ENCODE measurements at places on chromosomes 2 and 18.

- no peak for DNase-seq
These were observed 402.8 kb upstream of the UBE2E3 start for GRCh38 chr2:180577567-180577966.

GRCh38 chr18:26462355-26462754 lies 86.0 kb downstream of the KCTD1 start:
- no peak for DNase-seq

- no peak for DNase-seq
These were observed 233.3 kb upstream of the MGAT5 start for GRCh38 chr2:134020608-134021007.

DNA sequence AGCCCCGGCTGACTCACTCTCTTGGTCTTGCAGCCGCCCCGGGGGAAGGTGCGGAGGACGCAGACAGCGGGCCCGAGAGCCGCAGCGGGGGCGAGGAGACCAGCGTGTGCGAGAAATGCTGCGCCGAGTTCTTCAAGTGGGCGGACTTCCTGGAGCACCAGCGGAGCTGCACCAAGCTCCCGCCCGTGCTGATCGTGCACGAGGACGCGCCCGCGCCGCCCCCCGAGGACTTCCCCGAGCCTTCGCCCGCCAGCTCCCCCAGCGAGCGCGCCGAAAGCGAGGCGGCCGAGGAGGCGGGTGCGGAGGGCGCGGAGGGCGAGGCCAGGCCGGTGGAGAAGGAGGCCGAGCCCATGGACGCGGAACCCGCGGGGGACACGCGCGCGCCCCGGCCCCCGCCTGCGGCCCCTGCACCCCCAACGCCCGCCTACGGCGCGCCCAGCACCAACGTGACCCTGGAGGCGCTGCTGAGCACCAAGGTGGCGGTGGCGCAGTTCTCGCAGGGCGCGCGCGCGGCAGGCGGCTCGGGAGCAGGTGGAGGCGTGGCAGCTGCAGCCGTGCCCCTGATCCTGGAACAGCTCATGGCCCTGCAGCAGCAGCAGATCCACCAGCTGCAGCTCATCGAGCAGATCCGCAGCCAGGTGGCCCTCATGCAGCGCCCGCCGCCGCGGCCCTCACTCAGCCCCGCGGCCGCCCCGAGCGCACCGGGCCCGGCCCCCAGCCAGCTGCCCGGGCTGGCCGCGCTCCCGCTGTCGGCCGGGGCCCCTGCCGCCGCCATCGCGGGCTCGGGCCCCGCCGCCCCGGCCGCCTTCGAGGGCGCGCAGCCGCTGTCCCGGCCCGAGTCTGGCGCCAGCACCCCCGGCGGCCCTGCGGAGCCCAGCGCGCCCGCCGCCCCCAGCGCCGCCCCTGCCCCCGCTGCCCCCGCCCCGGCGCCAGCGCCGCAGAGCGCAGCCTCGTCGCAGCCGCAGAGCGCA lies 12.7 kb downstream of the SALL3 start:
- DNase-seq = no peak

DNA sequence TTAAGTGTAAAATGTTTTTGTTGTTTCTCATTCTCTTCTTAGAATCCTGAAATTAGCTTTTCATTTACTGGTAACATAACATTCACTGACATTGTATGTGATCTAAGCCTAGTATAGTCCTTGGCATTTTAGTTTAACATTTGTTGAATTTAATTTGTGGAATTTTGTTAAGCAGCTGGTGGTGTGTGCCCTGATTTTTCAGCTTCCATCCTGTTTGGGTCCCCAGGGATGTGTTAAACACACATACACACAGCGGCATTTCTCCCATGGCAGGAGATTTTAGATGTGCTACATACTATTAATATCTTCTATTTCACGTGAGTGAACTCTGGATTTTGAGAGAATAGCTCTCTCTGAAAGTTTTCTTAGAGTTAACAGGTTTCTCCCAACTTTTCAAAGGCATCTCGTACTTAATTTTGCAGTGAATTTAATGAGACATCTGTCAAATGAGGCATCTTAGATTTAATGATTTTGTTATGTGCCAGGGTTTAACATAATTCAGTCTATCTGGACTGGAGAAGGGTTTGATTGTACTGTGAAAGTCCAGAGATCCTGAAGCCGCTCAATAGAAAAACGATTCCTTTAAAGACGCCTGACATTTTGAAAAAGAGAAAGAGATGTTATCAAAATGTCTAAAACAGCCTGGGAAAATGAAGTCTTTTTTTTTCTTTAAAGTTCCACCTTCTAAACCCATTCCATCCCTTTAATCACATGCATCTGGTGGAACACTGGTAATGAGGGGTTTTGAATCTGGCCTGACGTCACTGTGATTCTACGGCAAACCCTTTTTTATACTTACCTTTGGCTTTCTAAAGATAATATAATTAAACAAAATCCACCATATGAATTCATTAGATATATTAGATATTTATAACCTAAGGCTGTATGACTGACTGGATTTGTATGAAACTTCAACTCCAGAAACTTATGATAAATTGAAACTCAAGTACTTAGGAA lies 6.8 kb downstream of the PHLPP1 start:
- no peak for DNase-seq

DNA sequence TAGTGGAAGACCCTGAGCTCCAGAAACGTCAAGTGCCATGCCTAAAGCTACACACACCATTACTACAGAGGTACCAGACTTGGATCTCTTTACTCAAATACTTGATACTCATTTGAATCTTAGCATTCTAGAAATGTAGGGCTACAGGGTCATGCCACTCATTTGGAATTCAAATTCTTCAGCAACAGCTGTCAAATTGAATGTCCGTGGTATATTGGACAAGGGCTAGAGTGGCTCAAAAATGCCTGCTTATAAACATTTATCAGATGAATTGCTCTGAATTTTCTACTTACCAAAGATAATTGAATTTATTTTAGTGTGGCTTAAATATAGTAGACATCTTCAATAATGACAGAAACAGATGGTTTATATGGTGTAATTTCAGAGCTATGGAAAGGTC lies 669.7 kb downstream of the SLC4A3 start:
- no peak for DNase-seq

DNA sequence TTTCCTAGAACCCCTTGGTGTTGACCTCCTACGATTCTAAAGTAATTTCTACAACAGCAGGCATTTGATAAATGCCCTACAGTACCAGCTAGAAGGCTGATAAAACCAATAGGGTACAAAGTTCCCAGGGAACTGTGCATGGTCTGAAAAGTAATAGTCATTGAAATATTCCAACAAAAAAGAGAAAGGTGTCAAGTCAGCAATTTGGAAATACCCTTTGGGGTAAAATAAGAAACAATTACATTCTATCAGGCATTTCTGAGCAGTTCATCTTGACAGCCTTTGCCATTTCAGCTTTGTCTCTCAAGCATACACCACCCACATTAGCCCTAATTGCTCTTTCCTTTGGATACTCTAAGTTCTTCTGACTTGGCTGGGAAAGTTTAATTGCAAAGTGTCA lies 542.9 kb upstream of the DDX18 start:
- DNase-seq = no peak

DNA sequence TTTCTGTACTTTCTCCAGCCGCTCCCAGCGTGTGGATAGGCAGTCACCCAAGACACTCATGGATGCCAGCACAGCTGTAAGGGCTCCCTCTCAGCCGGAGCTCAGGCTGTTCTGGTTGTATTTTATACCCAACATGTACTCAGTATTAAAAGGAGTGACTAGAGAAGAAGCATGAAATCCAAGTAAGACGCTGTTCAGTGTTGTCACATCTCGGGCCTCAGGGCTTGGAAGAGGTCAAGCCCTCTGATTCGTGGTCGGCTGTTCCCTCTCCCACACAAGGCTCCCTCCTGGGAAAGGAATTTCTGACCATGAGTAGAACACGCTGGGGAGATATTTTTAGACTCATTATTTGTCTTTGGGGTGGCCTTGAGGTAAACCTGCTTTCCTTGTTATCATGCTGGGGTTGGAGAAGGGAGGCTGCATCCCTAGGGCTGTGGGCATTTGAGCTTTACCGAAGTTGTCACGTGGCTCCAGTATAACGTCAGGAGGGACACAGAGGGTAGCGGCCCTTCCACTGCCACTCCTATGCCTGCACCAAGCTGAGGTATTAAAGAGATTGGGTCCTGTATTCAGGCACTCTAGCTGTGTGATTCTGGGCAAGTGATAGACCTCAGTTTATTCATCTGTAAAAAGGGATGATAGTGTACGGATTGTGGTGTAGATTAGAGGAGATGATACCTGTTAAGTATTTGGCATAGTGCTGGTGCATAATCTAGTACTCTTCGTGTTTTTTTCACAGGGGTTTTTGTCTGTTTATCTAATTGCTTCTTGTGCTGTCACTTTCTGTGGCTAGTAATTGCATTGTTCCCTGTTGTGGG lies 34.1 kb downstream of the HK2 start:
- no peak for DNase-seq

GRCh38 chr2:27902098-27902497 lies 11.6 kb downstream of the BABAM2 start:
- no peak for DNase-seq

- DNase-seq = no peak
These were observed 9.6 kb downstream of the IRS1 start for GRCh38 chr2:226790011-226790410.

DNA sequence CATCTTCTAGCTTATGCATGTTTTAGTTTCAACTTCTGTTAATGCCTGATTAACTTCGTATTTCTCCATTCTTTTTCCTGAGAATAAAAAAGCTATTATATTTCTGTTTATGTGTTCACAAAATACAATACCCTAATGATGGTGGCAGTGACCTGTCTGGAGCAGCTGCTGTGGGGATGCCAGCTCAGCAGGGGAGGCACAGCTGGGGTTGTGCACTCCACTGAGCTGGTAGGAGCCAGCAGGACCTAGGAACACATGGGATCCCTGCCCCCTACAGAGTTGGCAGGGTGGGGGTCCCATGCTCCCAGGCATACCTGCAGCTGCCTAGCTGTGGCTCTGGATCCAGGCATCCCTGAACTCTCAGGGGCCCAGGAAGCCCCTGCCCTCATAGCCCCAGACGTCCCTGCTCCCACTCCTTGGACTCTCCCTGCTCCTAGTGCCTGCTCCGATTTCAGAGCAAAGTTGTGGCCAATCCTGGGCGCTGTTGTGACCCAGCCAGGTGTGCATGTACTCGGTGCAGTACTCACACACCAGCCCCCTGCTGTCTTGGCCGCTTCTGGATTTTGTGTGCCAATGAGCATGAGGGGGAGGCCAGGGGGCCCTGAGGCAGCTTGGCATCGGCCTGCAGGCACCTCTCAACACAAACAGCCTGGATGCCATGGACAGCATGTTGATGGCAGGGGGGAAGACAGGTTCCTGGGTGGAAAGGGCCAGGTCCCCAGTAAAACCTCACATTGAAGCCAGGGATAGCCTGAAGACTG lies 546.0 kb downstream of the ZNF804A start:
- DNase-seq = no peak

- no peak for DNase-seq
These were observed 111.8 kb downstream of the FSHR start for GRCh38 chr2:49042488-49042887.

- no peak for DNase-seq
These were observed 110.7 kb downstream of the RTP5 start for GRCh38 chr2:241980193-241980592.

DNA sequence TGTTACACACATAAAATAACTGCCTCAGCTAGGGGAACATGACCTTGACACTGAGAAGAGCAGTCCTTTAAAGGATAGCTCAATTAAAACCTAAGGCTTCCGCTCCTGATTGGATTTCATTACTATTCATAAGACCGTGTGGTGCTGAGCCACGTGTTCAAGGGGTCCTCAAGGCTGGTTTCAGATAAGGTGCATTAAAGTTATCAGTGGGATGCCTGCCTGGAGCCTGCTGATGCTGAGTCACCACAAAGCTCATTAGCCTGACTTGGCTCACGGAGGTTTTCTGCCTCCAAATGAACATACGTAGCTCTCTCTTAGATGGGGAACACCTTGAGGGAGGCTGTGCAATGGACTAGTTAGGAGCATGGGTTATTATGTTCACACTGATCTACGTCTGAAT lies 518.9 kb downstream of the TDRD15 start:
- no peak for DNase-seq

DNA sequence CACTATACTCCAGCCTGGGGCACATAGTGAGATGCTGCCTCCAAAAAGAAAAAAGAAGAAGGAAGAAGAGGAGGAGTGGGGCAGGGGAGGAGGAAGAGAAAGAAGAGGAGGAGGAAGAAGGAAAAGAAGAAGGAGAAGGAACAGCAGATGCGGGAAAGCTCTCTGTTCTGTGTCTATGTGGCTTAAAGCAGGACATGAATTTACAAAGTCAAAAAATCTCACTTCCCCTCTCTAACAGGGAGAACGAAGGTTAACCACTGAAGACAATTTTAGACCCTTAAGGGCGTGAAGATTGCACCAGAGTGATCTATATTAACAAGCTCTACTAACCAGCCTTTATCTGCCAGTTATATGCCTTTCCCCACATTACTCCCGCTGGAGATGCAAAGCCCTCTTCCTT lies 258.9 kb downstream of the METTL4 start:
- no peak for DNase-seq

DNA sequence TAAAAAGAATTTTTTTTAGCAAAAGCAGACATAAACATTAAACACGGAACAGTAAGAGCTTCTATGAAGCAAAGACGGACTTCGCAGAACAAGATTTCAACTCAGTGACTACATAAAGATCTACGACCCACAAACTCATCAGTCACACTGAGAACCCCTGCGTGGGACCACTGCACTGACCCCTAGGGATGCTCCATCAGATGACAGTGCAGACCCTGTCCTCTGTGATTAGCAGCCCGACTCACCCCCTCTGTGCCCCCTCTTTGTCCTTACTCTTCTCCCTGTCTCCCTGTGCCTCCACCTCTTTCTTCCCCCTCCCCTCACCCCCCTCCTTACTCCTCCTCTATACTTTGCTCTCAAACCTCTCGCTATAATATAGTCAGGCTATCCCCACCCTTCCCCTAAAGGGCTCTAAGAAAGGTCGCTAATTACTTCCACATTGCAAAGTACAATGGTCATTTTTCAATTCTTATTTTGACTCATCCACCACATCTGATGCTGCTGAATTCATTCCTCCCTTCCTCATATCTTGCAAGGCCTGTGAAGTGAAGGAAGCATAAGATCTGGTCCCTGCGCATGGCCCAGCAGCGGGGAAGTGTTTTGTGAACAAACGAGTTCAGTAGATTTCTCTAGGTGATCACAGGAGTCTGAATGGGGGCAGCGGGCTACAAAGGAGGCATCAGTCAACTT lies 89.3 kb downstream of the CABYR start:
- no peak for DNase-seq

- DNase-seq = no peak
These were observed 227.3 kb downstream of the LOXHD1 start for GRCh38 chr18:46429649-46430224.

DNA sequence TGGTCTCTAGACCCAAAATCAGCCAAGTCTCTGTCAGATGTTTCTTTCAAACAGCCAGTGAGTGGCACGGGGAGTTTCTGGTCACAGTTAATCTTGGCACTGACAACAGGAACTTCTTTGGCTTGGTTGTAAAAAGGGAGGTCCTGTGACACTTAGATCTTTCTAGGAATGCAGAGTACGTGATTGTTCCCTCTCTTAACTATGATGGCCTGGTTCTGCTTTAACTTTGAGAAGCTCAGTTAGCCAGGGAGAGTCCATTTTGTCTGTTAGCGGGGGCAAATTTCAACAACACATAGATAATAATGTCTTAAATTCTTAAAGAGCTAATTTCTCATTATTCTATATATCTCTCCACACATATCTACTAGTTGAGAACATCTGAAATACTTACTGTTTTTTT lies 344.5 kb upstream of the LRRTM4 start:
- DNase-seq = no peak

- no peak for DNase-seq
These were observed 48.6 kb upstream of the FSIP2 start for GRCh38 chr2:185689906-185690539.
